Endothelial cell (in vitro differentiated cells): ENCODE measurements at places on chromosomes 12 and 14.

GRCh38 chr14:100015251-100015655, 50.0 kb upstream of the EVL start:
- DNase-seq, result no peak

DNA sequence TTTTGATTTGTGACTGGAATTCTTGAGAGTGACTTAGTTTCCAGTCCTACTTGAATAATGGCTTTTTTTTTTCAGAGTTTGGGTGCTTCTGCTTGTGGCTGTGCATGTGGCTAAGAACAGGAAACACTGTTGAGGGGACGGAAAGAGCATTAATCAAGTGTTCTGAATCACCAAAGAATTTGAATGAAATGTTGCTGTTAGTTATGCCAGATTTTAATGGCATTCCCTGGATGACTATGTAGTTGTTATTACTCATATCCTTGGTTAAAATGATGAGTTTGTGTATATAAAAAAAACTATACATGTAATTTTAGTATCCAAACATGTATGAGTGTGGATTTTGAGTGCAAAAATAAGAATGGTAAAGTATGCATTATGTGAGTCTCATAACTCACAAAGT, 347.9 kb downstream of the BCAT1 start:
- no peak for DNase-seq

- no peak for DNase-seq
These were observed 111.3 kb downstream of the TSHR start for GRCh38 chr14:81066672-81067071.

DNA sequence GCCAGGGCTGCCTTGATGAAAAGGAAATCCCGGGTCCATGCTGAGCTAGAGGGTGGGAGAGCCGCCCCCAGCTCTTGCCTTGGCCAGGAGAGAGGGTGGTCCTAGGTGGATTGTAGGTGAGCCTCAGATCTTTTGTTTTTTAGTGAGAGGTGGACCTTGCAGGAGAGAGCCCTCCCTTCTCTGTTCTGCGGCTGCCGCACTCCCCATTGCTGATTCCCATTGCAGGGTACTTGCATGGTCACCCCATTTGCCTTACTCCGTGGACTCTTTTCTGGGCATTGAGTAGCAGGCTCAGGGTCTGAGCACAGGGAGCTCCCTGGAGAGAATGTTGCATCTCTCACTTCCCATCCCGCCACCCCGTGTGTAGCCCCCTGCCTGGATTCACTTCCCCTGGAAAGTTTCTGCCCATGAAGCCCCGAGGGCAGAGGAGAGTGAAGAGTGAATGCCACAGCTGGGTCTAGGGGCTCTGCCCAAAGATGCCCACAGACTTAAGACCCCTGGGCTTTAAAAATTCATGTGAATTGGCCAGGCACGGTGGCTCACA, 10.2 kb downstream of the VASH1 start:
- DNase-seq, result no peak

DNA sequence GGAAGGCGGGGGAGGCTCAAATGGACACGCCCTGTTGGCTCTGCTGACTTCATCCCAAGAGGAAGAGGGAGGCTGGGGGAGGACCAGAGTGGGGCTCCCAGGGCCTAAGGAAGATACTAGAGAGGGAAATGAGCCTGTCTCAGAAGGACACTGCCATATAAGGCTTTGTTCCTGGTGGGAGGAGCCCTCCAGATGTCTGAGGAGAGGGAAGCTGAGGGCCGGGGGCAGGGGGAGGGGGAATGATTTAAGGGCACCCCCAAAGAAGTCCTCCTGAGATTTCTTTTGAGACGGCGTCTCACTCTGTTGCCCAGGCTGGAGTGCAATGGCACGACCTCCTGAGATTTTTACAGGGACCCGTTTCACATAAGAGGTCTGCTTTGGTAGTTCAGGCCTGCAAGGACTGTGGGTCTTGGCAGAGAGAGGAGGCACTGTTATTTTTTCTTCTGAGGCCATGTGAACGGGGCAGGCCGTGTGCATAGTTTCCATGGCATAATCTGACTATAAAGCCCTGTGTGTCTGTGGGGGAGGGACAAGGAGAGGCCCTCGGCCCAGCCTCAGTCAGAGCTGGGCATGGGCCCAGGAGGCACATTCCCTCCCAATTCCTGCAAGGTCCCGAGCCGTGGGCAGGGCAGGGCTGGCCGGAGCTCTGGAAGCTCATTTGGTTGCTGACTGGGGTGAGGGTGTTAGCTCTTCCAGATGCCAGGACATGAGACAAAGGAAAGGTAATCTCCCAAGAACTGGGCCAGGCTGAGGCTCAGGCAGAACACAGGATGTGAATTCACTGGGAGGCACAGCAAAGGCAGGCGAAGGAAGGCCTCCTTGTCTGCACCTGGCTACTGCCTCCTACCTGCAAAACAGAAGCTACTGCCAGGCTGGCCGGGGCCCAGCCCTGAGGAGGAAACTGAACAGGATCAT, 22.2 kb upstream of the PLEKHG3 start:
- DNase-seq, result no peak
